ENCODE measurements at places on chromosomes 2 and 18.
A peak's percentile ranks its signal among the peaks of the same experiment; 100 is the strongest.

DNA sequence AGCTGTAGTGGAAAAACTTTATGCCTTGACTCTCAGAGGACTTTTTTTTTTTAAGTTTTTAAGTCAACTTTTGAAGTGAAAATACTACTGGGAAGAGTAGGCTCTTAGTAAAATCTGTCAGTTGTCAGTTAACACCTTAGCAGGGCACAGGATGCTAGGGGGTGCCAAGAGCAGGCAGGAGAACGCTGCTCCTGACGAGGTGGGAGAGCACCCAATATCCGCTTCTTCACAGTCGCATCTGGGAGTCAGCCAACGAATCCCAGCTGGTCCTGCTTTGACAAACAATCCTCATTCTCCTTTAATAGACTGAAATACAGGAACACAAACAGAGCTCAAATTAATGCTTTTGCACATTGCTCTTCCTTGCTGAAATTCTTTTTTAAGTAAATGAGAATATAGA is 709.5 kb upstream of the ACVR2A start:
- DNase-seq, result no peak

GRCh38 chr18:55317864-55318263 is 270.1 kb downstream of the TCF4 start:
- DNase-seq, result no peak

GRCh38 chr2:18795906-18796305 is 206.5 kb upstream of the NT5C1B start:
- DNase-seq, result no peak

GRCh38 chr2:216608525-216608924 is 24.7 kb upstream of the IGFBP2 start:
- no peak for DNase-seq

GRCh38 chr18:75154259-75154658 is 54.7 kb downstream of the PTGR3 start:
- no peak for DNase-seq

- no peak for DNase-seq
Measured at GRCh38 chr2:236910781-236911495, 174.8 kb upstream of the COPS8 start.

DNA sequence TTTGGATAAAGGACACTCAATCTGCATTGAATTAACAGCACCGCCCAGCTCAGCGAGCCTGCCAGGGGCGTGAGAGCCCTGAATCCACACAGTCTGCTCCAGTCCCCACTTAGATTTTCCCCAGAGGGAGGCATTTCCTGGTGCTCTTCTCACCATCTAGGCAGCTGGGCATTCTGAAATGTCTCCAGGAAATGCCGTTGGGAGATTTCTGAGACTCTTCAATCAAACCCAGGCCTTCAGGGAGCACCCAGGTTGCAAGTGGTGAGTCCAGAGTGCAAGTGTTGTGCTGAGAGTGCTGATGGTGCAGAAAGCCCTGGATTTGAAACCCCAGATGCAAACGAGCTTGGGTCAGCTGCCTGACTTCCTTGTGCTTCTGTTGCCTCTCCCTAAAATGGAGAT is 23.4 kb upstream of the TMEM37 start:
- no peak for DNase-seq

GRCh38 chr18:76434452-76434851 is 60.6 kb downstream of the ZNF516 start:
- DNase-seq, result no peak

GRCh38 chr2:7552825-7553570 is 635.8 kb downstream of the RNF144A start:
- no peak for DNase-seq

- DNase-seq, result no peak
Measured at GRCh38 chr2:23363831-23364230, 21.1 kb upstream of the KLHL29 start.

- no peak for DNase-seq
Measured at GRCh38 chr2:236673126-236673822, 103.6 kb downstream of the ACKR3 start.

- DNase-seq, result no peak
Measured at GRCh38 chr2:241195506-241196130, 7.1 kb downstream of the ANO7 start.

DNA sequence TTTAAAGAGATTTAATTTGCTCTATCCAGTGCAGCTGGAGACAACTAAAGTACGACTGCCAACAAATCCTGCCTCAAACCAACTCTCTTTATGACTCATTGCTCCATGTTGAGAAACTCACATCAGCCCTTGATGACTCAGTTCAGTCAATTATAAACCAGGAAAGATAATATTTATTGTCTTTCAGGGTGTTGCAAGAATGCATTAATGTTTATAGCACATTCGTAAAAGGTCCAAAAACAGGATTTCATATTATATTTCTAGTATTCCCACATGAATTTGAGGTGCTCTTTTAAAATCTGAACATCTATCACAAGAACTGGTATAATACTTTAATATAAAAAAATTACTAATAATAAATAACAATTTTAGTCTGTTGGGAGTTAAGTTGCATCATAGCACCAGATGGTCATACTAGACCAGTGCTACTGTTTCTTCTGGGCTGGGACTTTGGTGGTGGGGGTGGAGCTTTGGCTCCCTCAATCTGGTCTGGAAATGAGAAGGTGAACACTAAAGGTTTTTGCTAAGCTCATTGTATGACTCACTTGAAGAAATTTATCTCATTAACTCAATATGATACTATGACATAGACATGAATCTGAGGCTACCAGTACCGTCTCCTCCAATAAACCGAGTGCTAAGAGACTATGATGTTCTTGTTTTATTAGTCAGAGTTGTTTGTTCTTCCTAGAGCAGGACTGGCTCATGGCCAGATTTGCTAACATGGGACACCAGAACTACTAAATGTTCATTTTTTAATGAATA is 26.6 kb upstream of the MAP3K20 start:
- peak; percentile 69 for DNase-seq

DNA sequence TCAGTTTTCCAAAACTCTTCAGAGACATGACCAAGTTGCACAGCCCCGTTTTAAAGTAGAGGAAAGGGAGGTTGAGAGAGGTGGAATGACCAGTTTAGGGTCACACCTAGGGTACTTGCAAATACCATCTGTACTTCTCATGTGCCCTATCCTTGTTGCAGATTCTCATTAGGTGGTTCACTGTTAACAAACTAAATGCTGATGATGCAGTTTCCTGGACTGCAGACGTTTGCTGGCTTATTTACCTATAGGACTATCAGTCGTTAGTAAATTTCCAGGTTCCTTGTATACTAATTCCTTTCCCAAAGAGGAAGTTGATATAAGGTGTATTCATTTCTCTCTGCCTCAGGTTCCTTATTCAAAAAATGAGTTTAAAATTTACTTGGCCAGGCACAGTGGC is 1.4 kb downstream of the FARP2 start:
- no peak for DNase-seq

GRCh38 chr2:219723311-219723710 is 95.9 kb downstream of the SLC4A3 start:
- DNase-seq, result no peak

DNA sequence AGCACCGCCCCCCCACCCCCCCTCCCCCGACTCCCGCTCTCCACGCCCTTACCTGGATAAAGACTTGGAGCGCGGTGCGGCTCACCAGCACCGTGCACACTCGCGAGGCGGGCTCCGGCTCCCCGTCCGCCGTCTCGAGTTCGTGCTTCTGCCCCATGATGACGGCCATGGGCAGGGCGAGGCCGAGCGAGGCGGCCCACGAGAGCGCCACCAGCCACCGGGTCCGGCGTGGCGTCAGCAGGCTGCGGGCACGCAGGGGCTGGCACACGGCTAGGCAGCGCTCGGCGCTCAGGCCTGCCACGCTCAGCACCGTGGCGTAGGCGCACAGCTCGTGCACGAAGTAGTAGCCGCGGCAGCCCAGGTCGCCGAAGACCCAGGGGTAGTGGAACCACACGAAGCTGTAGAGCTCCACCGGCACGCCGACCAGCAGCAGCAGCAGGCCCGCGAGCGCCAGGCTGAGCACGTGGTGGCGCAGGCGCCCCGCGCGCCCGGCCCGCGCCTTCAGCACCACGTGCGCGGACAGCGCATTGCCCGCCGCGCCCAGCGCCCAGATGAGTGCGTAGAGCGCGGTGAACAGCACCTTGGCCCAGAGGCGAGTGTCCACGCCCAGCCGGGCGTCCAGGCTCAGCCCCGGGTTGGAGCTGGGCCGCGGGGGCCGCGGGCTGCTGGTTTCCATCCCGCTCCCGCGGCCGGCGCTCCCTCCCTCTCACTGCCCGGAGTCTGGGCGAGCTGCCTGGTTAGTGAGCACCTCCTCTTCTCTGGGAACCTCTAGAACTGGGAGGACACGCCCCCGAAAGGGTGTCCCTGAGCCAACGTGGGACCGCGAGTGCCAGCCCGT is at the start of gene NTSR2:
Gene NTSR2, minus strand, starts transcription at position 742 of the 838 bp plus-strand sequence. Its CDS starts 66 bp downstream, at position 676.
- no peak for DNase-seq

- no peak for DNase-seq
Measured at GRCh38 chr2:217099561-217099960, 239.7 kb upstream of the TNP1 start.

DNA sequence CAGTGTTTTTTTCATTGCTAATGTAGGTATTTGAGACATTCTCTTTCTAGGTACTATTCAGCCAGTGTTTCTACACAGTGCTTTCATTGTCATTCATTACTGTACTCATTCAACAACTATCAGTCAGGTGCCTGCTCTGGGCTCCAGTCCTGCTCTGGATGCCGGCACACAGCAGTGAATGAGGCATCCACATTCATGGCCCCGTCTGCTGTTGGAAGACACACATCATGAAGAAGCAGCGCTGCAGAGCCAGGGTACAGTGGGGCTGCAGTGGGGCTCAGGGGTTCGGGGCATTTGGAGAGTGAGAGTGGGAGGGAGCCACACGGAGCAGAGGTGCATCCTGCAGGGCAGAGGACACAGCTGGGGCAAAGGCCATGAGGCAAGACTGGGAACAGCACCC is 737.2 kb upstream of the RAB6C start:
- DNase-seq, result no peak

DNA sequence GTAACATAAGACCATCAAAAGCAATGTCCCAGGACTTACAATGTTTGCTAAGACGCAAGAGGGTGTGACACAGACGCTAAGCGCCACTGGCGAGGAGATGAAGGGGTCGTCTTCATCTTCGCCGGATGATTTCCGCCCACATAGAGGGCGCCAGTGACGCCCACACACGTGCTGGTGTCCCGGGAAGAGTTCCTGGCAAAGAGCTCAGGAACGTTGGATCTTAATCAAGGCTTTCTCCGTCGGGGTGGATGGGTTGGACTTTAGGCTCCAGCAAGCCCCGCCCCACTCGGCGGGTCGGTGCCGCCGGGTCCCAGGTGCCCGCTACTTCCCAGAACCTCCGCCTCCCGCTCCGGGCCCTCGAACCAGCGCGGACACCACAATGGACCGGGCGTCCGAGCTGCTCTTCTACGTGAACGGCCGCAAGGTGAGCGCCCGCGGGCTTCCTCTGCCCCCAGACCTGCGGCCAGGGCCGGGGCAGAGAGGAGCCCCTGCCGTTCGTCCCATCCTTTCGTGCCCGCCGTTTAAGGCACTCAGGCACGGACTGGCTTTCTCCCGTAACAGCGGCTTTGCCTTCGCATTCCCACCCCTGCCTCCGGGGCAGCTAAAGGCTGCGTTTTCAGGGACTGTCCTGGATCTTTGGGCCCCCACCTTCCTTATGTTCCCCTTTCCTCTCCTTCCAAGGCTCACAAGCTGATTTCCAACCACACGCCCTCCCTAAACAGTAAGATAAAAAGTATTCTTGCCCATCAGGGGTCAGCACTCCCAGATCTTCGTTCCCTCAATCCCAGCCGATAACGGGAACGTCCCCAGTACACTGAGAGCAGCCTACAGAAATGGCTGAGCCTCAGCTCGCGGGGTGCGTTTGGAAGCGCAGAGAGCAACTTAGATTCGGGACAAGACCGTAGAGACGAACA is at the start of gene AOX1:
Gene AOX1, plus strand, starts transcription at position 285 of the 914 bp plus-strand sequence. Its CDS starts 95 bp downstream, at position 380.
- DNase-seq, result no peak

- DNase-seq, result no peak
Measured at GRCh38 chr2:164992818-164993217, 37.5 kb upstream of the SLC38A11 start.

GRCh38 chr2:160490733-160491685 is 2.6 kb downstream of the RBMS1 start:
- DNase-seq, result no peak

- no peak for DNase-seq
Measured at GRCh38 chr18:59617468-59617932, 79.7 kb downstream of the CCBE1 start.

DNA sequence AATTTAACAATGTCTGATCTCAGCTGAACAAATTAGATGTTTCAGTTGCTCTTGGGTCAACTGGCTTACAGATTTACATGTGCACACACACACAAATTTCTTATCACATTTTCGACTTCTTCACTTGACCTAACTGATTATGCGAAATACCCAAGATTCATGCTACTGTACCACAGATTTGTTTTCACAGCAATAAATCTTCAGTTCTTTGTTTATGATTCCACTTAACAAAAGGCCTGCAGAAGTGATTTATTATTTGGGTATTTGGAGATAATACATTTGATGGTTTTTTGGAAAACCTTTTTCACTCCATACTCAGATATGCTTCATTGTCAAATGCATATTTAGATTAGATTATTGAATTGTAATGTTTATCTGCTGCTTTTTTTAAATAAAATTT is 129.0 kb downstream of the GALNT1 start:
- DNase-seq, result no peak

DNA sequence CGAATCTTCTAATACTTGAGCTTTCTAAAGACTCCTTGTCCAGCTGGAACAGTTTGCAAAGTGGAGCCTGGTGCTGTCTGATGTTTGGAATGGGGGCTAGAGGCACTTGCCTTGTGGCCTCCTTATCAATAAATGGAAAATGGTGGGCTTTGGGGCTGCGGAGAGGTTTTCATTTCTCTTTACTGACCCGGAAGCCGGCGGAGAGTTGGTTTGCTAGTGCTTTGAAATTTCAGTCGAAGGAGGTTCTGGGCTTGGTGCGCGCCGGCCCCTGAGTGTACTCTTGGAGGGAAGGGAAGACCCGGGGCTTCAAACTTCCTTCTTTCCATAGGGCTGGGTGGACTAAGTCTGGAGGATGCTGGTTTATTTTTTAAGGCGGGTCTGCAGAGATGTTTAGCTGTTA is 714 bp downstream of the RPIA start:
- DNase-seq, result no peak

GRCh38 chr2:38246105-38246504 is 131.0 kb downstream of the ATL2 start:
- DNase-seq, result no peak

GRCh38 chr2:187567126-187567525 is 12.9 kb upstream of the TFPI start:
- no peak for DNase-seq

DNA sequence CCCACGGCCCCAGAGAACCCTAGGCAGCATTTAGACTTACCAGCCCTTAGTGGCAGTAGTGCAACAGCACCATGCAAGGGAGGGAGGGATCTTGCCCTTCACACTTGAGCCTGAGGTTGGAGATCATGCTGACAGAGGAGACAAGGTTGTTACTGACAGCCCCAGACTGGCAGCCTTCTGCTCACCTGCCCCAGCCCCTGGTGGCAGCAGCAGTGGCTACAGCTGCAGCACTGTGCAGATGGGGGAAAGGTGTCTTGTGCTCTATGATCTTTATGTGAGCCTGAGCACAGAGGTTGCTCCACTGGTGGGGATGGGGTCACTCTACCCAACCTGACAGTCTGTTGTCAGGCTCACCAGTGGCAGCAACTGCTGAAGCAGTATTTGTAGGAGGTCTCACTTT is 501.2 kb upstream of the LRRTM4 start:
- DNase-seq, result no peak

- no peak for DNase-seq
Measured at GRCh38 chr2:129502781-129503180, 476.7 kb upstream of the RAB6C start.

- no peak for DNase-seq
Measured at GRCh38 chr2:175318542-175318941, 137.0 kb upstream of the ATP5MC3 start.

- no peak for DNase-seq
Measured at GRCh38 chr2:61193670-61194561, 31.9 kb downstream of the C2orf74 start.

GRCh38 chr2:169050476-169051240 is 18.7 kb upstream of the DHRS9 start:
- no peak for DNase-seq
